ENCODE measurements at places on chromosomes 4 and X.

DNA sequence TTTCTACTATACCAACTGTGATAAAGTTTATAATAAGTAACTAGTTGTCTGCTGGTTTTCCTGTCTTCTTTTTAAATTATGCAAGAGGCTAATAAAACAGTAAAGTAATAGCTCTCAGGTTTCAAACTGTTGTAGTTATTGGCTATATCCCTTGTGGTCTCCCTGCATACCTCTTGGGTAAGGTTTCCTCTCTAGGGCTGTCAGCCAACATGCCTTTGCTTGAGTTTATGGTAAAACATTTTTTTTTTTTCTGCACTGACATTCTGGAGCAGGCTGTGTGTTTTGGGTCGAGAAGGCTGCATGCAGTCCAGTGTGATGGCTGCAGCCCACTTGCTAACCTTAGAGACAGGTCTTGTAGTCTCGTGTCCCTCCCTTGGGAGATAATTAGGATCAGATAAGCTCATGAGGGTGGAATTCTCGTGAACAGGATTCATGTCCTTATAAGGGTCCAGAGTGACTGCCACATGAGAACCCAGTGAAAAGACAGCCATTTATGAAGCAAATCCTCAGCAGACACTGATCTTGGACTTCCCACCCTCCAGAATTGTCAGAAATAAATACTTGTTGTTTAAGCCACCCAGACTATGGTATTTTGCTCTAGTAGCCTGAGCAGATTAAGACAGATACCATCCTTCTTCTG lies 831.2 kb downstream of the CCSER1 start:
- no peak for DNase-seq

DNA sequence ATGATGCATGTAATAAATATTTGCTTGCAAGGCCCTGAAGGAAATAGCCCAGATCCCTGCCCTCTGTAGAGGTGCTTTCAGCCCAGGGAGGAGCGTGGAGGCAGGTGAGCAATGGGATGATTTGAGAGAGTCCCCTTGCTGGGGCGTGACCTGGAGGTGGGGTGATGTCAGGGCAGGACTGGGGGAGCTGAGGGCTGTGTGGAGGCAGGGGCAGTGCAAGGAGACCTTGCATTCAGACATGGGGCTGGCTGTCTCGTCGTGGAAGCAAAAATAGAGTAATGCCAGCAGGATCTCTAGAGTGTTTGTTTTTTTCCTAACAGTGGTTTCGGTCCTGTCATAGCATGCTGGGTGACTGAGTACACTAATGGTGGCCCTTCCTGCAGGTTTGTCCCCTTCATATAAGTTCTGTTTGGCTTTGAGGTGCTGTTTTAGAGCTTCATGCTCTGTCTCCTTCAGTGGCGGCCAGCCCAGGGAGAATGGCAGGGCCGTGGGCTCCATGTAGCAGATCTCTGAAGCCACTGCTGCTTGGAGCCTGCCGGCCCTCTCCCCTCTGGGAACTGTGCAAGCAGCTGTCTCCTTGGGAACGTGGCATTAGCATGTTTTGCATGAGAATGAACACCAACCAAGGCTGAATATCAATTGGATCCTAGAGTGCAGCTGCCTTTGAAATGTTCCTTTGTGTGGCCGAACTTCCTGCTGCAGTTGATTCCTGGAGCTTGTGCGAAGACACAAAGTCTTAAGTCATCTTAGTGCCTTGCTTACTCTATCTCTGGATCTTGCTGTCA lies 39.3 kb upstream of the CLDN34 start:
- DNase-seq = no peak

DNA sequence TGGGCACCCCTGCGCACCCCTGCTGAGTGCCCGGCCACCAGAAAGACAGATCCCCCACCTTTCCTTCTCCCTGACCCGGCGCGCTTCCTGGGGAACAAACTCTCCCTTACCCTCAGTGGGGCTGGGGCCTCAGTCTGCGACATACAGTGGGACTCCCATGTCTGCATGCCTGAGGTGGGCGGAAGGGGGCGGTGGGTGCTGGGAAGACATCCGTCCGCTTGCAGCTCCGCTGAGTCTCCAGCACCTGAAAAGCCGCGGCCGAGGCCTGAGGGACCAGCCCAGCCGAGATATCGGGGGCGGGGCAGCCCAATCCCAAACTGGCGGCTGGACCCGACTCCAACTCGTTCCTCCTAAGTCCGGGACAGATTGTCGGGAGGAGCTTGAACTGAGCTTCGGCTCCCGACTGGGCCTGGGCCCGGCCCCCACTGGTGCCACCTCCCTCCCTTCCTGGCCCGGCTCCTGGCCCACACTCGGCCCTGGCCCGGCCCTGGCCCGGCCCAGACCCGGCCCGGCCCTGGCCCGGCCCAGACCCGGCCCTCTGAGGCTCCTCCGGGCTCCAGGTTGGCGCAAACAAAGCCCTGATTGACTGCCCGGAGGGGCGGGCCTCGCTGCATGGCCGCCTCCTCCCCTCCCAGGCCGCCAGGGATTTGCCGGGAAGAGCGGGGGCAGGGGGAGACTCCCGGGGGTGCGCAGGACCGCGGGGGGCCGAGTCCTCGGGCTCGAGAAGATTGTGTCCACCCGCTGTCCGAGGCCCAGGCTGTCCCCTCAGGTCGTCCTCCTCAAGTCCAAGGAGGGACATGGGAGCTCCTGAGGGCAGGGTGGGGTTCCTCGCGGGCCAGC lies 877 bp upstream of the SLC16A2 start:
- DNase-seq = no peak

- no peak for DNase-seq
Measured at GRCh38 chr4:87461281-87461700, 38.9 kb downstream of the NUDT9 start.

DNA sequence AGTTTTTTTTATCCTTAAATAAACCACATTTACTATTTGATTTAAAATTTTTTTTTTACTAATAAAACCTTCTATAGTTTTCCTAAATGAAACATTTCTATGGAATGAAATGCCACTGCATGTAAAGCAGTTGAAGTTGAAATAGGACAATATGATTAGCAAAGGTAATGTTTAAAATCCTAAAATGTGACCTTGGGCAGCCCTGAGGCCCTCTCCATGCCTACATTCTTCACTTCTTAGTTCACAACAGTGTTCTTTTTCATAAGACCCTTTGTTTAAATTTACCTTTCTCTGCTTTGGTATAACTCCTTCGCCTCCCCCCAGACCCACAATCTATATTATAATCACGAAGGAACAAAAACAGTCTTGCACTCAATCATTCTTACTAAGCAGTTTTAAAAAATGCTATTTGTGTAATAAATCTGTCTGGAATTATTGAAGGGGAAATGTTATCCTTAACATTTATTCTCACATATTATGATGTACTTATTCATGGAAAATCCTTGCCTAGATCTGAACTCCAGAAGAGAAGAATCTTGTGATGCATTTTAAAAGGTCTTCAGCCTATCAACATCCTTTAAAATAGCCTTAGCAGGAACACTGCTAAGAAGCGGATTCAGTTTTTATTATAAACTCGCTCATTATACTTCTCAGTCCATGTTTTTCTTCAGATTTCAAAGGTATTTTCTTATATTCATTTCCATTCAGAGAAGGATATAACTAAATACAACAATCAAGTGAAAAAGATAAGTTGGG lies 124.6 kb upstream of the NAP1L5 start:
- DNase-seq = no peak

DNA sequence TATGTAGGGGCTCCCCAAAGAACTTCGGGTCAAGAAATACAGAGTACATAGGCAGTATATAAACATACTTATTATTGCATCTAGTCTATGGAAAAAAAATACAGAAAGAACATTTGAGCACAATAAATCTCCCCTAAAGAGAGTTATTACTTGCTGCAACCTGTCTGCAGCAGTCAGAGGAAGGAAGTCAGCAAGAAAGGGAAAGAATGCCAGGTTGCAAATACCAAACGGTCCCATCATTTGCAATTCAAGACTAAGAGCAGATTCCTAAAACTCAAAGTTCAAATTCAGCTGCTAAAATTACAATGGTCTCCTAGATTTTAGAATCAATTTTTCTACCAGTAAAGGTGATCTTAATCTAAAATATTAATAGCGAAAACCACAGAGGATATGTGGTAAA lies 236.2 kb upstream of the NUDT6 start:
- no peak for DNase-seq
